Sigmoid colon (tissue), 7 donors: ENCODE measurements at places on chromosomes 13 and 19. TPM values are rescaled to one million over a fixed set of nuclear protein-coding genes. Genes with fewer than 3 reads are reported as not detected.

RXFP2 gene
- polyA plus RNA-seq = not detected

ZNF790 gene
- polyA plus RNA-seq = 1.8 TPM

BST2 gene
- 127 TPM for polyA plus RNA-seq

METTL21C gene
- not detected for polyA plus RNA-seq

DNA sequence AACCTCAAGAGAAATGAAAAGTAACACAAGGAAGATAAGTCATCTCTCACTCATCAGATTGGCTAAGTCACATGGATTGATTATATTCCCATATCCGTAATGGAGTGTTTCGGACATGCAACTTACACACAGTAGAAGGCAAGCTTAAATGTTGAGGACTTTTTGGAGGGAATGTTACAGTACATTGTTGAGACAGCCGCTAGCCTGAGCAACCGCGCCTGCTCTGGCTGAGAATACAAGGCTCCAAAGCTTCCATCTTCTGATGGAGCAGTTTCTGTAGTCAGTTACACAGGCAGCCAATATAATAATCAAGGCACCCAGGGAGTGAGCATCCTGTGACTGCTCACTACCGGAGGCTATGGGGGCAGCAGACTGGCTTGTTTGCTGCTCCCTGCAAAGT is 1.0 kb upstream of the CRYL1 start:
- no peak for DNase-seq

- DNase-seq = no peak
Observed at GRCh38 chr13:47999973-48000372, 1.1 kb downstream of the SUCLA2 start.

- no peak for DNase-seq
Observed at GRCh38 chr13:94858856-94859255, 146.5 kb upstream of the SOX21 start.

- no peak for DNase-seq
Observed at GRCh38 chr19:35718345-35719041, 690 bp downstream of the KMT2B start.

- DNase-seq = no peak
Observed at GRCh38 chr13:76556627-76557026, 329.6 kb downstream of the KCTD12 start.

GRCh38 chr19:6970443-6970842 is 50.8 kb downstream of the MBD3L2B start:
- no peak for DNase-seq

DNA sequence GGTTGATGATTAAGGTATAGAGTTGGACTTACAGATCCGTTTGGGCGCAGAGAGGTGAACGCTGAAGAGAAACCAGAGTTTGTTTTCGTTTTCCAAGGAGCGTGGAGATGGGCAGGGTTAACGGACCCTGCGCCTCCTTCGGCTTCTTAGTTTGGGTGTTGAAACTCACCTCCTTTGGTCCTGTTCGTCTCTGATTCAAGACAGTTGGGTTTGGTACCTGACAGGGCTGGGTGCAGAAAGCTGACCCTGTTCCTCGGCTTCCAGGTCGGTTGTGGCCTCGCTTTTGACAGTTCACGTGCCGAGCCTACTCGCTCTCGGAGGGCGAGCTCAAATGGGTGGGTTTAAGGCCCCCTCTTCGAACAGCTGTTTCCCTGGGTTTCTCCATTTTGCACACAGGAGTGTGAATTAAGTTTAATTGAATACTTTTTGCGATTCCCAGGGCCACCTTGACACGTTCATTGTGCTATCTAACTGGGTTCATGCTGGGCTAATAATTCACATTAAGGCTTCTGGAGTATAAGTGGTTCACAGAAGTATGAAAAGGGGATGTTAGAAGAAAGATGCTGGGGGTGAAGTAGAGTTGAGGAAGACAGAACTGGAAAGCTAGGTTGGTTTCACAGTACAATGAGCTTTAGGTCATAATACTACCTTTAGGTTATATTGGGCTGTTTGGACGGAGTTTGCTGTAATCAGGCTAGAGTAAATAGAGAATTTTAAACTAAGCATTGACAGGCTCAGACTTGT is 638 bp downstream of the USPL1 start:
- peak; percentile 65 for DNase-seq

GRCh38 chr19:44644402-44645016 is 799 bp downstream of the PVR start:
- DNase-seq = peak; percentile 68

DNA sequence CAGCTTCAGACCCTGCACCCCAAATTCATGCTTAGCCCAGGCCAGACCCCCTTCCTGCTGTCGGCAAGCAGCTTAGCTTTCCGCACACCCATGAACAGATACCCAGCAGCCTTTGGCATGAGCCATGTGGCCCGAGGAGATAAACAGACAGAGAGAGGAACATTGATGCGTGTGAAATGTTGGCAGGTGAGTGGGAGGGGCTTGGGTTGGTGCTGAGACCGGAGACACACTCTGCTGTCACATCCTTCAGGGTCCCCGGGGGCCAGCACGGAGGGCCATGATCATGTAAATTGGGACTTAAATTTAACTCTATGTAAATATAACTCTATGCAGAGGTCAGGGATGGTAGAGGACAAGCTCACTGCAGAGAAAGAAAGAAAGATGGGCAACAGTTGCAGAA is 1.5 kb downstream of the CD22 start:
- DNase-seq = no peak

DNA sequence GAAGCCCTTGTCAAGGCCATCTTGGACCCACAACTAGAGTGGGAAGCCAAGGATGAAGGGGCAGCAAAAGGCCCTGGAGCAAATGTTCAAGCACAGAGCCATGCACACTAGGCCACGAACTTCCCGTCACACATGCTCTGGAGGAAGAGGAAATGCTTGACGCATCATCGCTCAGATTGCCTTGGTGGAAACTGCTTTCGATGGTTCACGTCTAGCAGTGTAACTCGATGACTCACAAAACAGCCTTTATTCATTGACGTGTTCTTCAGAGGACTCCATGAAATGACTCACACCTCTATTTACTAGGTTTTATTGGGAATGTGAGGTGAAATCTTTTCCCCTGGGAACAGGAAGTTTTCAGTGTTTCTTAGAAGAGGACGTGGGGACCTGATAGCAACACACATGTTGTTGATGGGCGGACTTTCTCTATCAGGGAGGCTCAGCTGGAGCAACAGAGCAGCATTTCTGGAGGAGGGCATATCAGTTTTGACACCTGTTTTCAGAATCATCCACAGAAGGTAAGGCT is 79.8 kb upstream of the FLT1 start:
- DNase-seq = no peak

GRCh38 chr13:59392328-59392727 is 771.4 kb downstream of the DIAPH3 start:
- DNase-seq = no peak

DNA sequence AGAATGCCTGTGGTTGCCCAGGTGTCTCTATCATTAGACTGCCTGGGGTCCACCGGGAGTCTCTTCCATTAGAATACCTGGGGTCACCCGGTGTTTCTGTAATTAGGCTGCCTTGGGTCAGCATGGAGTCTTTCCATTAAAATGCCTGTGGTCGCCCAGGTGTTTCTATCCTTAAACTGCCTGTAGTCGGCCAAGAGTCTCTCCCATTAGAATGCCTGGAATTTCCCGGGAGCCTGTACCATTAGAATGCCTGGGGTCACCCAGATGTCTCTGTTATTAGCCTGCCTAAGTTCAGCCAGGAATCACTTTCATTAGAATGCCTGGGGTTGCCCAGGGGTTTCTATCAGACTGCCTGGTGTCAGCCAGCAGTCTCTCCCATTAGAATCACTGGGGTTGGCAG is 1492.8 kb downstream of the UQCRFS1 start:
- DNase-seq = no peak

GRCh38 chr19:53485046-53486004 is 17.8 kb downstream of the ZNF813 start:
- DNase-seq = no peak

DNA sequence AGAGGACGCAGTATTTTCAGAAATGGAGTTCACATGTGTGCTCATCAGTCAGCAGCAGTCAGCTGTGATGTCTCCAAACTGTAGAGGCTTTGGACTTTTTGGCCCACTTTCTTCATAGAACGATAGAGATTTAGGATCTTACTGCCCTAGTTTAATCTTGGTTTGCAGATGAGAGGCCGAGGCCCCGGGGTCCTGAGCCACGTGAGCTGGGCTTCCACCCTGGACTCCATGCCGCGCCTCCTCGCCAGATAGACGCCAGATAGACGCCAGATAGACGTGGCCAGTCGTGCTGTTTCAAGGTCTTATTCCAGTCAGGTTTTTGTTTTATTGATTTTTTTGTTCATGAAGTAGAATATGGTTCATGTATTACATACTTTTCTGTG is 11.7 kb upstream of the MCF2L start:
- DNase-seq = no peak

- DNase-seq = no peak
Observed at GRCh38 chr19:46134527-46134926, 10.0 kb upstream of the IGFL3 start.

DNA sequence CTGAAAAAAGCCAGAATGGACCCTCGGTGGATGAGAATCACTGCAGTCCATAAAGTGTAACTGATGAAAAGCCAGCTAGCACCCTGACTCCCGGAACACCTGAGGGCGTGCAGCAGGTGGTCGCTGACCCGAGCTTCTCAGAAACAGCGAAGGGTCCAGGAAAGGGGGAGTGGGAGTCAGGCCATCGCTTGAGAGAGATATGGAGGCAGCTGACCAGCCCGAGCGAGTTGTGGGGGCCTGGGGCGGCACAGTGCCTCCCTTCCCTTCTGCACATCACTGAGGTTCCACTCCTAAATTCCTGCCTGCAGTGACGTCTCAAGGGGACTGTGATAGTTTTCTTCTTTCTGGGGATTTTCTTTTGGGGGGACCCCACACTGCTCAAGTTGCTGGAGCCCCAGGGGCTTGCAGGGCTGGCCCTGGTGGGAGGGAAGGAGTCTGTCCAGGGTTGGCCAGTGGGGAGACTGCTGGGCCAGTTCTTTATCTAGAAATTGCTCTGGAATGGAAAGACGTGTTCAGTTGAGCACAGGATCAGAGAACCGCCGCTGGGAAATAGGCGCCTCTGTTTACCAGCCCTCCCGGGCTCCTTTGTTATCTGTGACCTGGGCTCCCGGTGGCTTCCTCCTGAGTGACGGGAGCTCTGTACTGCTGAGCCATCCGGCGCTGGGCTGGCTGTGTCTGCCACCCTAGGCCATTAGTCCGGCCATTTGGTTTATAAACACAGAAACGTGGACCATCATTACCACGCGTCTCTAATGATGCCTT is 71.3 kb downstream of the RAB20 start:
- DNase-seq = no peak

DNA sequence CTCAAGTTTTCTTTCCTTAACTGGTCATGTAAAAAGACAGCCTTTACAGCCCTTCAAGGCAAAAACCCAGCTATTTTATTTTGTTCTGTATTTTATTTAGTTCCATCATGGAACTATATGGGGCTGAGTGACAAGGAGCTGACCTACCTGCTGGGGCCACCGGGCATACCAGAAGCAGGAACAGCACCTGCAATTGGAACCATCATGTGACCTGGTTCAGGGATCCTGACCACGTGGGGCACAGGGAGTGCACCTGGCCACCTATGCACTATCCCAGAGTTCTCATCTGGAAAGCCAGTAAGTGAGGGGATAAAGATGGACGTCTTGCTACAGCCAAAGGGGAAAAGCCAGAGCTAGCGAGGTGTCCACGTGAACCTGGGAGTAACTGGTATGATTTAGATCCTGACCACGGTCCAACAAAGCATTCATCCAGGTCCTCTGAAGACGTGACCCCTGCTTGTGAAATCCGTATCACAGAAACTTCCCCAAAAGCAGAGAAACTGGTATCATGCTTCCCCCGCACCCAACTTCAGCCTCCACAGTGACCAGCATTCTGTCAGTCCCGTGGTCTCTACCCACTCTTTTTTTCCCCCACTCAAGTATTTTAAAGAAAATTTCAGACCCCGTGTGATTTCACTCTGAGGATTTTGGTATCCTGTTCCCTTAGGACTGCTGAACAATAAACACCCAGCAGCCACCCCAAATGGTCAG is 40.5 kb upstream of the SLC15A1 start:
- DNase-seq = no peak
